Amygdala (tissue), 56 donors: ENCODE measurements at places on chromosomes 12 and 14.

DNA sequence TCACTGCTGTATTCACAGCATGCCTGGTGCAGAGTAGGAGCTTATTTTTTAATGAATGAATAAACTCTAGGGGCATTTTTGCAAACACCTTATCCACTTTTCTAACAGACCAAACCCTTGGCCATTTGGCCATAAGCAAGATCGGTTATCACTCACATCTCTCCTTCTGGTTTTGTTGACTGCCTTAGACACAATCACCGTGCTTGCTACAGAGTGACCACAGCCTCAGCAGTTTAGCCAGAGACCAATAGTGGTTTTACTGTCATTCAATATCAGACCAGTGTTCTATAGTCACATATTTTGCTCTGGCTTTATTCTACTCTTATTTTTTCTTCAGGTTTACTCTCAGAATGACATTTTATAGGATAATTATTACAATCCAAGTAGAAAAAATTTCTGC lies 2.2 kb downstream of the KLRB1 start:
- no peak for DNase-seq

- no peak for DNase-seq
These were observed 42.3 kb upstream of the FRMD6 start for GRCh38 chr14:51609251-51609954.

DNA sequence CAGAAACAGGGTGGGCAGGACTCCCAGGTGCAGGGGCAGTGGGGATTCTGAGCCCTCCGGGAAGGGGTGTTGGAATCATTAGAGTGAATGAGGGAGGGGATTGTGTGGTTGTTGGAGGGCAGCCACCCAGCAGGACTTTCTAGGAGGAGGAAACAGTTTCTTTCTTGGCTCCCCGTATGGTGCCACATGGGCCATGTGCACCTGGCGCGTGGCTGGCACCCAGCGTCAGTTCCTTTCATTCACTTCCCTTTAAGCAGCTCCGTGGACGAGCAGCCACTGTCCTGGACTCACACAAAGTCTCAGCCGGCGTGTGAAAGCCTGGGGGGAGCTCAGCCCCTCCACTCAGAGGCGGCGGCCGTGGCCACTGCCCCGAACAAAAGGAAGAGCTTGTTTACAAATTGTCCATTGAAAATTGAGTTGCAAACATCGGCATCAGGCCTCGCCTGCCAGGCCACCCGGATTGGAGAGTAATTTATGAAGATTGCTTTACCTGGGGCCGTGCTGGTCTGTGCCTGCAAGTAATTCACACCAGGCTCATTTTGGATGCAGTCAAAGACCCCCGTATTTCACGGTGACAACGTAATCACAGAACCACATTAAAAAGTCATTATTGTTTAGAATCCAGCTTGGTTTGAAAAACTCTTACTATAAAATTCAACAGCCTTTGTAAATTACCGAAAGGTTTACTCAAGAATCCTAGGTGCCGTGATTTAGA lies 101.7 kb upstream of the C14orf180 start:
- no peak for DNase-seq

- no peak for DNase-seq
These were observed 10.5 kb downstream of the DCN start for GRCh38 chr12:91172096-91172495.

DNA sequence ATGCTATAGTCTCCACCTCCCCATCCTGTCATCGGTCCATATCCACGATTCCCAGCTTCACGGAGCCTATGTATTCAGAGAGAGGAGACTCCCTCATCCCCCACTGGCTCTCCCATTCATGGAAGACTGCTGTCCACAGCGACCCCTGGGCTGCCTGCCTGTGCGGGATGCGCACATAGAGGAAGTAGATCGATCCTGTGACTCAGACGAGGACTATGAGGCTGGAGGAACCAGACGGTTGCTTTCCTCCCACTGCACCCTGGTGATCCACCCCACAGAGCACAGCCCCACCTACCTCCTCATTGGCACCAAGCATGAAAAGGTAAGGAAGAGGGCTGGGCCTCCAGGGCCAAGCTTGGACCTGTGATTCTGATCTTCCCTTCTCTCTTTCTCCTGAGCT lies 24.4 kb downstream of the PIGH start:
- no peak for DNase-seq

DNA sequence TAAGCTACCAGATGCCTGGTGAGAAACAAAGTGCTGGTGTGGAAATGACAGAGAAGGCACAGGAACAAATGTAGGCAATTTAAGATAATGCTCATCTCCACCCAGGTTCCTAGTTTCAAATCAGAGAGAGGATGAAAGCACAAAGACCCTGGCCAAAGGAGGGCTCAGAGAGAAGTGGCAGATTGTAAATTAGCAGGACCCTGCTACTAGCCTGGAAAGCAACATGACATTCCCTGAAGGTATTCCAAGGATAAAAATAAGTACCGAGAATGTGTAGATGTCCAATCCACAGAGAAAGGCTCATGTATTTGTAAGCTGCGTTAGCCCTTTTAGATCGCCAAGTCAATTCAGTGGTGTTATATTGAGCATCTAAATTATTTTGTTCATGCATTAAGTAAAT lies 324.0 kb downstream of the TMEM117 start:
- no peak for DNase-seq

GRCh38 chr12:49131894-49132461 lies 783 bp upstream of the TUBA1B start:
- DNase-seq: no peak

GRCh38 chr12:52819731-52820510 lies 6.0 kb upstream of the KRT4 start:
- DNase-seq: no peak

- DNase-seq: no peak
These were observed 183.8 kb downstream of the TMEM132C start for GRCh38 chr12:128450810-128451209.

DNA sequence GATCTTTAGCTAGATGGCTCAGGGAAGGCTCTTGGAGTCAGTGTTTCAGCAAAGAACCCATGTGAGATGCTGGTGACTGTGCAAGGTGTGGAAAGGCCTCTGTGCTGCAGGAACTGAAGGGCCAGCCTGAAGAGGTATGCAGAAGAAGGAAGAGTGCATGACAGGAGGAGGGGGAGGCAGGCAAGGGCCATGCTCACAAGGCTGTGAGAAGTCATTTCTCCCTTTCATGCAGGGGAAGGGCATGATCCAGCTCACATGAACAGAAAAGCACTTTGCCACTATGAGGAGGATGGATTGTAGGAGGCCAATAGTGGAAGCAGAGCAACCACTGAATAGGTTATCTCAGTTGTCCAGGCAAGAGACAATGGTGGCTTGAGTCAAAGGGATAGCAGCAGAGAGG lies 83.7 kb downstream of the SSPN start:
- no peak for DNase-seq

- no peak for DNase-seq
These were observed 292.3 kb downstream of the RAD51B start for GRCh38 chr14:68111853-68112270.

DNA sequence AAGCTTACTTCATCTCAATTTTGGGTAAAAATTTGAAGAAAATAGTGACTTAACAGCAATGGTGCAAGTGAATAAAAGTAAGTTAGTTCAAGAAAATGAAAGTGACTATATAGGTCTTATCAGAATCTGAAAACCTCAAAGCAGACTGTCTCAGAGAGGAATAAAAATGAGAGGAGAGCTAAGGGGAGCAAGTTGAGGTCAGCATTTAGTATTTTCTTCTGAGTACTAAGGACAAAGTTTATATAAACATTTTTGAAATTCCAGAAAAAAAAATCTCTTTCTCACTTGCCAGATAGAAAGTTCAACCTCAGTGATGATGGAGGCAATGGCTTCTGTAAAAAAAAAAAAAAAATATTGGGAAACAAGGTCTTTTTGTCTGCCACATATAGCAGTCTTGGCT lies 414.1 kb downstream of the NPAS3 start:
- no peak for DNase-seq

DNA sequence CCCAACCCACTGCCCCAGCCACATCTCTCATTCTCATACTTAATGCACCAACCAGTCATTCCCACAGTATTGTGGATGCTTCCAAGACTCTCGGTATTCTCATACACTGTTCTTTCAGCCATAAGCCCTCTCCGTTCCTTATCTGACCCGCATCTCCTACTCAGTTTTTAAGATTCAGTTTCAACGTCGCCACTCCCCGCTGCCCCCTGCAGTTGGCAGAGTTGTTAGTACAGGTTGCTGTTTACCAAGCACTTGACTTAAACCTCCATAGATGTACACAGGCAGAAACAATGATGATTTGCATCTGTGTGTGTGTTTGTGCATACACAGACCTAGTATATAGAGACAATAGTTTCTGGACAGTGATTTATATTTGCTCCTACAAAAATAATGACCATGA lies 40.2 kb downstream of the PAH start:
- no peak for DNase-seq

GRCh38 chr12:28622406-28622805 lies 432.1 kb downstream of the CCDC91 start:
- no peak for DNase-seq

- no peak for DNase-seq
These were observed 63.0 kb downstream of the NCOR2 start for GRCh38 chr12:124504273-124505000.

DNA sequence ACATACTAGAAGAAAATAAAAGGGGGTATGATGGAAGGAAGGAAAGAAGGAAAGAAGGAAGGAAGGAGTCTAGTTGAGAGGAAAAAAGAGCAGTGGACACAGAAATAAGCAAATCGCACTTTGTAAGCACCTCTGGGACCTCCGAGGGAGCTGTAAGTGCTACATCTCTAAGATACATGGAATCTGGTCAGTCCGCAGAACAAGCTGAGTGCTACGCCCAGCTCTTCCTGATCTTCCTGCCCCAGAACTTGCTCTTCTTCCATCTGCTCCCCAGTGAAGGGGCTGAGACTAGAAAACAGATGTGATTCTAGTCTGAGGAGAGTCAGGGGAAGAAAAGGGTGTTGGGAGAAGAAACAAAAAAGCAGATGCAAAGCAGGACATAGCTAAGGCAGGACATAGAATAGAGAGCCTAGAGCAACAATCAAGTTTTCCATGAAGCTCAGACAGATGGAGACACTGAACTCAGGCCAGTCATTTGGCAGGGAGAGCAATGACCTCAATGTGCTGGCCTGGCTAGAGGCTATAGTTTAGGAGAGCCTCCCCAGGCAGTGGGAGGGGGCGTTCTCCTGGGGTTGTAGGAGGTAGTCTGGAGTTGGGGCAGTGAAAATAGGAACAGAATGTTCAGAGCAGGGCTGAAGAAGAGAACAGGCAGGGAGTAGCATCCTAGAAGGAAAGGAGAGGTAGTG lies 1.7 kb upstream of the MFAP5 start:
- no peak for DNase-seq

GRCh38 chr12:42641221-42641885 lies 51.8 kb upstream of the PRICKLE1 start:
- no peak for DNase-seq

DNA sequence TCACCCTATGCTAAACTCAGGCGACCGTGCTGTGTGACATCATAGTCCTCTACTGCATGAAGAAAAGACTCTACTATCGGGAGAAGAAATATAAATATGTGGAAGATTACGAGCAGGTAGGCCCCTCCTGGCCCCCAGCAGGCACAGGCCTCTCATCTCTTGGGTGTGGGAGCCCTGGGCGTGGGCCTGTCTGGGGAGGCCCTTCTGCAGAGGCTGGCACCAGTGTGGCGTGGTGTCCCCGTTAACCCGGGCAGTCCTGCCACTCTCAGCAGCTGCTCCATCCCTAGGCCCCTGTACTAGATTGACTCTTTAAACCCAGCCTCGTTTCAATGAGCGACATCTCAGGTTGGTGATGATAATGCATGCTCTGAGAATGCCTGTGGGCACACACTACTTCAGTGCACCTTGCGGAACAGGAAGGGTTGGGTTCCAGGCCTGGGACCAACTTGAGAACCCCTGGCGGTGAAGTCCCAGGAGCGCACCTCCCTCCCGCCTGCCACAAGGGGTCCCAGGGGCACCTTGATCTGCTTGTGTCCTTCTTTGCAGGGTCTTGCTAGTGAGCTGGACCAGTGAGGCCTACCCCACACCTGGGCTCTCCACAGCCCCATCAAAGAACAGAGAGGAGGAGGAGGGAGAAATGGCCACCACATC lies 23.2 kb downstream of the P2RX4 start:
- no peak for DNase-seq

DNA sequence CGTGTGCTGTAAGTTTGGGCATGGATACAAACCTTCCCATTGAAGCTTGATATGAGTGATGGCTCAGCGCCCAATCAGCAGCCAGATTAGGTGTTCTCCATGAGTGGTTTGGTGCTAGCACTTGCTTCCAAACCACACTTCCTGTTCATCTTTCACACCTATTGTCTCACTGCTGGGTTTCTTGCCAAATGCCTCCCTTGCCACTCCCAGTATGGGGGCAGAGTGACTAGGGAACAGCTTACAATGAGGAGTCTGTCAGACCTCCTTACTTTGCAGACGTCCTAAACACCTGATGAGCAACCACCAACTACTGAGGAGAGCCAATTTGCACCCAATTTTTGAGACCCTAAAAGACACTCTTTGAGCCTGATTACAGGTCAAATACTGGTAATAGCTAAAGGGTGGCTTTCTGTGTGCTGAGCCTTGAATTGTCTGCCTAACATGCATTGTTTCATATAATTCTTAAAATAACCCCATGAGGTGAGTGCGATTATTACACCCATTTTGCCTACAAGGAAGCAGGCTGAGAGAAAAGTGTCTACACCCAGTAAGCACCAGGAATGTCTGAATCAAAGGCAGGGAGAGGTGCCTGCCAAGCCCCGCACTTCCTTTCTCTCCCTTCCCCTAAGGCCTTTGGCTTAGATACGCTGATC lies 48.4 kb upstream of the FOS start:
- DNase-seq: no peak

GRCh38 chr14:62133776-62134550 lies 371.7 kb downstream of the SNAPC1 start:
- DNase-seq: no peak

- no peak for DNase-seq
These were observed 55.3 kb downstream of the PLEKHG3 start for GRCh38 chr14:64759555-64759938.

- no peak for DNase-seq
These were observed 41.6 kb downstream of the PIK3C2G start for GRCh38 chr12:18302809-18303430.

GRCh38 chr12:130356222-130356621 lies 18.5 kb downstream of the PIWIL1 start:
- DNase-seq: no peak

GRCh38 chr14:47949006-47949405 lies 273.6 kb upstream of the MDGA2 start:
- DNase-seq: no peak

- DNase-seq: no peak
These were observed 813 bp downstream of the TWF1 start for GRCh38 chr12:43805149-43805859.

- no peak for DNase-seq
These were observed 220.6 kb upstream of the OR4E1 start for GRCh38 chr14:21894003-21894897.

DNA sequence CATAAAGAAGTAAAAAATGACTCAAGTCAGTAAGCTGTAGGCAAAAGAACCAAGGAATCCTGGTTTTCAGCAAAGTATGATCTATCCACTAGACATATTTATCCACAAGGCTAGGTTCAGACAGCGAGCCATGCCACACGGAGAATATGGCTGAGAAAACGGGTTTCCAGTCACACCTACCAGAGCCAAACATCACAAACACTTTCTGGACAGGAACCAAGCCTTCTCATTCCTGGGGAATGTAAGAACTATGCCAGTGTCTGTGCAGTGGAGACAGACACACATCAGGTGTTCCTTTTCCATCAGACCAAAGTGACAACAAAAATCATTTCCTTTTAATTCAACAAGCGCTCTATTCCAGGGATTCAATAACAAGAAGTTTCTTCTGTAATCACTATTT lies 41.1 kb downstream of the AREL1 start:
- no peak for DNase-seq

- DNase-seq: no peak
These were observed 181.3 kb upstream of the FKBP4 start for GRCh38 chr12:2613326-2614073.

- no peak for DNase-seq
These were observed 51.9 kb downstream of the ZFYVE26 start for GRCh38 chr14:67764496-67764895.
